IMR-90 (cell line): ENCODE measurements at places on chromosomes 5 and 9. TPM values are rescaled to one million over a fixed set of nuclear protein-coding genes. Genes with fewer than 3 reads are reported as not detected.

- no peak for DNase-seq
Measured at GRCh38 chr9:71191708-71192107, 70.3 kb upstream of the TRPM3 start.

CSF2 gene
- total RNA-seq: not detected in 2 replicates

- DNase-seq: no peak
Measured at GRCh38 chr5:6319116-6319515, 59.2 kb downstream of the MED10 start.

GRCh38 chr9:114276908-114277821, 45.7 kb upstream of the ORM1 start:
- peak; percentile 98 for DNase-seq

- no peak for DNase-seq
Measured at GRCh38 chr9:71383308-71383940, 262.0 kb upstream of the TRPM3 start.

DNA sequence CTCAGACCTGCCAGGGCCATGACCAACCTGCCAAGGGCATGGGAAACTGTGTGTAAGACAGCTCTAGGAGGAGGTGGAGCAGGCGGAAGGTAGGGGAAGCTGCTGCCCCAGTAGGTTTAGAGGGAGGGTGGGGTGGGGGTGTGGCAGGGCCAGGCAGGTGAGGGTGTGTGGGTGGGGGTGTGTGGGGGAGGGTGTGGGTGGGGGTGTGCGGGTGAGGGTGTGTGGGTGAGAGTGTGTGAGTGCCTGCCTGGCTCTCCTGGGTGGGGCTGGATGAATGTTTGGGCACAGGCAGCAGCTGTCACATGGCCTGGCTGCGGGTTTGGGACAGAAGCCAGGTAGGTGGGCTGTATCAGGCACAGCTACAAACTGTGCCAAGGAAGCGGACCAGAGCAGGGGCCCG, 8.8 kb upstream of the N4BP3 start:
- no peak for DNase-seq

PIP5KL1 gene
- total RNA-seq: 0.28 and 0.36 TPM in 2 replicates

GRCh38 chr5:68271124-68271523, 55.6 kb downstream of the PIK3R1 start:
- no peak for DNase-seq

DNA sequence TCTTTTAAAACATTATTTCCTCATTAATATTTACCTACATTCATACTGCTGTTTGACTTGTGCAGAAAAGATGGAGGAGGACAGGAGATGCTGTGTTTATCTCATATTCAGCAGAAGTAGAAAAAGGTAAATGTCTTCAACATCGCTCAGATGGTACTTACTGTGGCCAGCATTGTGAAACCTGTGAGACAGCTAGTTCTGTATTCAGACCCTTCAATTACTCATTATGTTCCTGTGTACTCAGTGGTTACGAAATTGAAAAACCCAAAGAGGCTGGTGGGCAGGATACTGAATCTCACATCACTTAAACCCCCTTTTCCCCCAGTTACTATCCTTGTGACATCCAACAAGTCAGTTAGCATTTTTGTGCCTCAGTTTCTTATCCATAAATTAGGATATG, 216.0 kb downstream of the KDM4C start:
- peak; percentile 7 for DNase-seq

GRCh38 chr5:140800816-140801493, at the start of gene PCDHA3:
PCDHA3 (plus strand) TSS chr5:140801057.
- peak; percentile 1 for DNase-seq

DNA sequence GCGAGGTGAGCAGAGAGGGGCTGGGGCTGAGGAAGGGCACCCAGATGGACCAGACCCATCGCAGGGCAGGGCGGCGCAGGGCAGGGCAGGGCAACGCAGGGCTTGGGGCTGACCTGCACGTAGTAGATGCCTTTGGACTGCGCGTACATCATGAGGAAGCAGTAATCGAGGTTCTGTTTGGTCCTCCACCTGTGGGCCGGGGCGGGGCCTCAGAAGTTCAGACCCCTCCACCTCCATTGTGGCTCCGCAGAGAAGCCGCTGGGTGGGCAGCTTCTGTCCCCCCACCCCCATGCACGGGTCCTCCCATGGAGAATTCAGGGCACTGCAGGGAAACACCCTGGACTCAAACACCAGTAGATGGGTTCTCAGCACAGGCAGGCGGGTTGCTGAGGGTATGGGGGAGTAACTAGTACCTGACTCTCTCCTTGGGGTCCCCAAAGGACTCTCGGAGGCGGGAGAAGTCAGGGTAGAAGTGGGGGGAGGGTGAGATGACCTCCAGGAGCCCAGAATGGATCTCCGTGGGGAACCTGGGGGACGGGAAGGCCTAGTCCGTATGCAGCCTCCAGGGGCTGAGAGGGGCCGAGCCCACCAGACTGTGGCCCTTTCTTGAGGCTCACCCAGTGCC, 6.4 kb downstream of the LTC4S start:
- DNase-seq: no peak

- peak; percentile 38 for DNase-seq
Measured at GRCh38 chr5:1204693-1205242, 3.4 kb downstream of the SLC6A19 start.

ADAMTSL2 gene
- not detected in 2 replicates for total RNA-seq

OR2V2 gene
- not detected in 2 replicates for total RNA-seq

ALDOB gene
- not detected in 2 replicates for total RNA-seq

- DNase-seq: no peak
Measured at GRCh38 chr5:133440467-133441115, 171.8 kb downstream of the FSTL4 start.

NADK2 gene
- 17.4 and 21.1 TPM in 2 replicates for total RNA-seq

MBLAC2 gene
- total RNA-seq: 3.2 and 5.0 TPM in 2 replicates

FOXD4L5 gene
- total RNA-seq: under 0.01 TPM in 1 of 2 replicates, not detected in the other

DNA sequence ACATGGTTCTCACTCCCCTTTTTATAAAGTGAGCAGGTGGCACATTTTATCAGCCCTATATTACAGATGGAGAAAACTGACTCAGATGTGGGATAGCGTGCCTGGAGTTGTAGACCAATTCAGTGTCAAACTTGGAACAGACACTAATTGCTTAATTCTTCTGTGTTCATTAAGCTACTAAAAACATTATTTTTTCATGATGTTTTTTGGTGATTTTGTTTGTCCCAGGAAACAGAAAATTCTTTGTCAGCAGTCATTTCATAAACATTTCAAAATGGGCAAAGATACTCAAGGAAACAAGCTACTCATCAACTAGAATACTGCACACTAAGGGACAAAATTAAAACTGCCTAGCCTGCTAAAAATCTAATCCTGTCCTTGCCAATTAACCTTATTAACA, 2.2 kb downstream of the ABHD17B start:
- no peak for DNase-seq

DNA sequence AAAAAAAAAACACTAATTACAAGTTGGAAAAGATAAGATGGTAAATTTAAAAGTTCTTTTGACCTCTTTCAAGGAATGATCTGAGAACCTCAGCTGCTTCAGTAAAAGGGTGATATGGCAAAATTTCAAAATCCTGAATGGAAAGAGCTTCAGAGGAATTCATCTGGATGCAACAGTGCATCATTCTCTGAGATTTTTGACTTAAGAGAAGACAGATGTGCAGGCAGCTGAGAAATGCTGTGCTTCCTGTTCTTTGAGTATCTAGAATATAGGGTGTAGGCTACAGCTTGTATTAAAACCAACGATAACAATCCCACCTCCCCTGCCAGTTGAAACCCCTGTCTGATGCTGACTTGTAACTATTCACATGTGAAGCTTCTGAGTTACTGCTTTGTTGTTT, 6.2 kb downstream of the FRMPD1 start:
- DNase-seq: no peak

IQGAP2 gene
- total RNA-seq: 0.28 and 0.36 TPM in 2 replicates

- no peak for DNase-seq
Measured at GRCh38 chr5:157912621-157913325, 53.8 kb upstream of the CLINT1 start.

TMEM215 gene
- not detected in 2 replicates for total RNA-seq

DNA sequence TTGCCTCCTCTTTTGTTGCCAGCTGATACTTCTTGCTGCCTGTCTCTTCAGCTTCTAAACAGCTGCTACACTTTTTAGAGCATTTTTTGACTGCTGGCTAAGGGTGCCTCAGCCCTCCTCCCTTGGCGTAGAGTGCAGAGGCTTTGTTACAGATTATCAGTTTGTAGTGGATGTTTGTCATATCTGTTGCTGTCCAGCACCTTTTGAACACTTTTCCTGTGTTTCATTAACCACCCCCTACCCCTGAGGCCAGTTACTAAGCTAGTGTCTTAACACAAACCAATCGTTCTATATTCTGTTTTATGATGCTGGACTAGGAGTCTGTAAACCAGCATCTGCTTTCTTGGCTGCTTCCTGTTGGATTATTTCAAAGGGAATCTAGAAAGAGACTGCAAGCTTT, 441.5 kb downstream of the DNAH5 start:
- DNase-seq: no peak

DNA sequence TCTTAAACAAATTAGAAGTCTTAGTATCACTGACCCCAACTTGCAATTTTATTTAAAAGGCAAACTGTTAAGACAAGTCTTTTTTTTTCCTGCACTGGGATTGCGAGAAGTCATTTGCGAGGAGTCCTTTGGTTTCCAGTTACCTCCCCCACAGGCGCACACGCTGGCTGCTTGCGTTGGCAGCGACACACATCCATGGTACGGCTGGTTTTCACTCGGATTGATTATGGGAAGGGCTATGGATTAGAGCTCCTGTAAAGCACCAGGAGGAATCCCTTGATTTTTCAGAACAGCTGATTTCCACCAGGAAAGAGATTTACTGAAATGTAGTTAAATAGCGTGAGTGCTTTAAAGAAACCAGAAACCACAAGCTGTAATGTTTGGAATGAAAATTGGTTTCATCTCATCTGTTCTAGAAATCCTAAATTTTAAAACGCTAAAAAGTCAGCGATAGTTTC, 737 bp downstream of the SLC1A3 start:
- peak; percentile 30 for DNase-seq

DNA sequence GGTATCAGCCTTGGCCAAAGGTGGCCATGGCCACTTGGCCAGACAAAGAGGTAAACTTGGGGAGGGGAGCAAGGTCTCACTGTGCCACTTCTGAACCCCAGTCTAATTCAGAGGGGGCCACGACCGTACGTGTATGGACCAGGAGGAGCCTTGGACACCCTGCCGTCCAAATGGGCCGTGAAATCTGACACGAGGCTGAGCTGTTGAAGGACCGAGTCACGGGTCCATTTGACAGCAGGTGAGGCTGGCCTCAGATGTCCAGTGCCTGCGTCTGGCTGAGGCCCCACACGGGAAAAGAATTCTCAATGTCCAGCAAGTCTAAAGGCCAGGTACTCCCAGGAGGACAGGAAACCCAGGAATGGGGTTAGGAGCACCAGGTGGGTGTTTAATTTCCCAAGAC, 17.7 kb downstream of the CMBL start:
- DNase-seq: no peak

GRCh38 chr5:1330847-1331831, 13.8 kb downstream of the CLPTM1L start:
- DNase-seq: no peak

DNA sequence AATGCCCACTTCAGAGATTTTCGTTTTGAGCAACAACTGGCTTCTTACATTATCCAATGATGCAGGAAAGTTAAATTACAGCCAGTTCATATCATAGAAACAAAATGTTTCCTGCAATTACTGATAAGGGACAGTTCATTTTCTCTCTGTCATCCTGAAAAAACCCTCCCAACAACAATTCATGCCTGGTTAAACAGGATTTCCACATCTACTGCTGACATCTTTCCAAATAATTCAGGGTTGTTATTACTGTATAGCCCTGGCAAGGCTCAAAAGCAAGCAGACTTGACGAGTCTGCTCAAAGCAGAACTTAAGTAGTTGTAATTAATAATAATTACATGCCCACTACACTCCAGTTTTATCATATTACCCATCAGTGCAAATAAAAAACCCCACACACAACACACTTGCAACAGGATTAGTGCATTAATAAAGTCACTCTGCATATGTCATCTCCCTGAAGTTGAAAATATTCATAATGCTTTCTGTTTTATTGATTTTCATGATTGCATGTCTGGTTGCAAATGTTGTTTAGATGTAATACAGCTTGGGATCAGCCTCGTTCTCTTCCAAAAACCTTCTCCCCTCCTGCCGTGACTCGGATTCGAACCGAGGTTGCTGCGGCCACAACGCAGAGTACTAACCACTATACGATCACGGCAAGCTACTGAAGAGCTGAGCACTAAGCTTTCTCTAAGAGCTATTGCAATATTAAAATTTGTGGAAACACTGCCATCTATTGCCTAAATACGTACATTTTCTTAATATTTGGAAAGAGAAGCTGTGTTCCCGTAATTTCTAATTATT, 119.6 kb upstream of the NFIB start:
- peak; percentile 69 for DNase-seq

DNA sequence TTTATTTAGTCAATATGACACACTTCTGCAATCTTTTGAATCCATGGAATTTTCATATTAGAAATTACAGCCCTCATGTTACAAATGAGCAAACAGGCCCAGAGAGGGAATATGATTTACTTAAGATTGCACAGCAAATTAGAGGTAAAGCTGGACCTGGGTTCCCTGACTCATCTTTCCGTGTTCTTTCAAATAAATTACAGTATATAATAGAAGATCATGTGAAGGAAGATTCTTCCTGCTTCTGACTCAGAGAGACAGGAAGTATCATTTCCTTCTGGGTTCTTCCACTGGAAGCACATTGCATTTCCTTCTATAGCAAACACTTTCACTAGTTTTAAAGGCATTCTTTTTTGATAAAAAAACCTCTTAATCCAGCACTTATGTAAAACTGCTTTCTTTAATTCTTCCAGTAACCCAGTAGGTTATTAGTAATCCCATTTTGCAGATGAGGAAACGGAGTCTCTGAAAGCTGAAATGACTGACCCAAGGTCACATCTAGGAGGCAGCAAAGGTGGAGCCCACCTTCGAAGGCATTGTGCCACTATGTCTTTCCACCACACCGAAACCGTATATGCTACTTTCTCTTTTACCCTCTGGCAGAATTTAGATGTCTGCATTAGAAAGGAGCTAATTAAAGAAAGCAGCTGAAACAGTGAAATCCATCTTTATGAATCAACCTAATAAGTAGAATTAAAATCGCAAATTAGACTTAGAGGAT, 566.7 kb upstream of the KLF4 start:
- peak; percentile 78 for DNase-seq

TSSK1B gene
- total RNA-seq: under 0.01 and 0.18 TPM in 2 replicates

DNA sequence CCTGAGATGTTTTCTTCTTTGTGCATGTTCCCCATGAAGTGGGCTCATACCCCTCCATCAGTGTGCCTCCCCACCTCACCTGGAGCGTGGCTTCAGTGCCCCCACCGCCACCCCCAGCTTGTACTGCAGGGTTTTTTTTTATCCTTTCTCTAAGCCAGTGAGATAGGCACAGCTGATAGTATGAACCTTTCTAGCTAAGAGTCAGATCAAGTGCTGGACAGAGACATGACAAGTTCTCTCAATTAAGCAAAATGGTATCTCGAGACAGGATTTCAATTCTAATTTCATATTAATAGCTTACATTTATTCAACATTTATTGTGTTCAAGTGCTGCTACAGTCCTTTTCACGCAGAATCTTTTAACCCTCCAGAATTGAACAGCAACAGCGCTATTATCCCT, 55.7 kb downstream of the NDFIP1 start:
- no peak for DNase-seq

GRCh38 chr9:8684978-8685708, 885.6 kb upstream of the DMAC1 start:
- no peak for DNase-seq

SLC6A7 gene
- under 0.01 TPM in 1 of 2 replicates, not detected in the other for total RNA-seq

DOLK gene
- total RNA-seq: 26.4 and 30.8 TPM in 2 replicates
